ENCODE measurements at places on chromosomes 5 and 9.

GRCh38 chr5:72234265-72234700 is 85.8 kb downstream of the MRPS27 start:
- DNase-seq, result peak; percentile 55

DNA sequence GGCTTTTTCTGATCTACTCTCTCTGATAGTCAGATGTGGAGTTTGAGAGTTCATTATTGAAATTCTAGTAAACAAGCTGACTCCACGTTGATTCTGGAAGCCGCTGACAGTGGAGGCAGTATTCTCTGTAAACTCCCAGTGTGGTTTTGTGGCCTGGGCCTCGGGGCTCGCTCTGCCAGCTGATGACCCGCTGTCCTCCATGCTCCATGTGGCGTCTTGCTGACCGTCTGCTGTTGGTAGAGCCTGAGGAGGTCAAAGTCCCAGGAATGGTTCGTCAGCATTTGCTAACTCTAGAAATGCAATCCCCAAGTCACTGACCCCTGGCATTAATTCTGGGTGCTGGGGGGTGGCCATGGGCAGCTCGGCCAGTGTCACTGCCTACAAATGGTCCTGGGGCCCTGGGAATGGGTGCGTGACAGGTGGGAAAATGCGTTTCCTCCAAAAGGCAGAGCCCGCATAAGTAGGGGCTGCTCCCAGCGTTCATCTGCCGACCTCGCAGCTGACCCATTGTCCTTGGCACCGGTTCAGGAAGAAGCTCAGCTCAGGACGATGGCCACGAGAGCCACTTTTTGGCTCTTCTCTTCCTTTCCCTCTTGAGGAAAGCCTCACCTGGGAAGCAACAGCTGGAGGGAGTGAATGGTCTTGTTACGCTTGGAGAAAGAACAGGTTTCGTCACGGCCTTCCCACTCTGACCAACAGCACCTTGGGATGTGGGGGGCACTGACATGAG is 55.1 kb downstream of the MRPL36 start:
- no peak for DNase-seq

GRCh38 chr5:136901-137300 is 44.9 kb downstream of the PLEKHG4B start:
- DNase-seq, result no peak

DNA sequence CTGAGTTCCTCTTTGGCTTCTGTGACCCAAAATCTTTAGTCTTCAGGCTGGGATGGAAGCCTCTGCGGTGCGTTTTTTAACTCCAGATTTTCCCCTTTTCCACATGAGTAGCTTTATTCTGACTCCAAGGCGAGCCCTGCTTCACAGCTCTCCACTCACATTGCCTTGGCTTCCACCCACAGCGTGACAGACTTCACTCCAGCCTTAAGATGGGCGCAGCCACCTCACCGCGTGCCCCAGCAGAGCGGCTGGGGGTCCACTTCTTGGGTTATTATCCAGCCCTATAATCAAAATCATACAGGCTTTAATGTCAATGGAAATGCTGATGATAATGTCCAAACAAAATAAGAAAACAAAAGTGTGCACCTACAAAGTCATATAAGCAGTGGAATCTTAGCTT is 1.2 kb downstream of the EXOC3 start:
- DNase-seq, result no peak

DNA sequence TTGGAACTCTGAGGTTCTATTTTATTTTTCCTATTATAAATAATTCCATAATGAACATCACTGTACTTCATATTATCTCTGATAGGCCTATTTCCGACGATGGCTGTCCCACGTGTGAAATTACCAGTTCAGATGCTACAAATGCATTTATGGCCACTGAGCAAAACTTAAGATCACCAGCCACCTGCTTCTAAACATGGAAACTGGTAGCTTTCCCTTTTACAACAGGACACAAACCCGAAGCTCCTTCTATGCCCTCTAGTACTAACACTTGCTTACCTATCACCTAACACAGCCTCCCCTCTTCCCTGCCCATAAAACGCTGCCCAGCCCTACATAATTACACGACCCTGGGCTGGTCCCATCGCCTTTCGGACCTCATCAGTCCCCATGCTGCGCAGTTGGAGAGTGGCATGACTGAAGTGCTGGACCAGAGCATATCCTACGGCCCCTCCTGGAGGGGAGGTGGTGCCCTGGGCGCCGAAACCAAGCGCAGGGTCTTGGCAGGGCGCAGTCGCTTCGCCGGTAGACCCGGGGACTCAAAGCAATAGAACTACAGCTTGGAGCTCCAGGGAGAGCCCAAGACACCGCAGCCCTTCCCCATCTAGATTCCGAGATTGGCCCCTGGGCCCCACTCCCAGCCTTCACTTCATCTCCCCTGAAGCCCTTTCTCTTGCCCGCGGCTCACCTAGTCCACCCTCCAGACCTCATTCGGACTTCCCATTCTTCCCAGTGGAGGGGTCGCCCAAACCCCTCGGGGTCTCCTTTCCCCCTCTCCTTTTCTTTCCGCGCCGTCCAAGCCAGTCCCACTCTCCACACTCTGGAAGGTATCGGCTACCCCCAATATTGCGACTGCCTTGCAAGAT is 1.0 kb upstream of the SAP30L start:
- DNase-seq, result no peak

GRCh38 chr9:6109986-6110385 is 94.6 kb upstream of the RANBP6 start:
- DNase-seq, result no peak

DNA sequence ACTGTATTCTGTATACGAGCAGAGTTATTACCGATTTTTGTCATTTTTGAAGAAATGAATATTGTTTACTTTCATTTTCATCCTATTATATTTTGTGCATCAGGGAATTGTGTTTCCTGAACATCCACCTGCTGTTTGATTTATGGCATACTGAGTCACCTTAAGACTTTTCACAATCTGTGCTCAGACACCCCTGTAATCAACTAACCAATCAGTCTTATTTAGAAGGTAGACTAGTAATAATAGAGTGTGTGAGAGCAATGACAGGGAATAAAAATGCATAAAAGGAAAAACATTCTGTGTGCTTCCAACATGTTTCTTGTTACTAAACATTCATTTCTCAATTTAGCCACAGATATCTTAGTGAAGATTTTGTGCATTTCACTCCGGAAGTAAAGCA is 1413.6 kb upstream of the ACO1 start:
- no peak for DNase-seq

- peak; percentile 54 for DNase-seq
Observed at GRCh38 chr9:87714819-87715218, 11.1 kb upstream of the CTSL start.

DNA sequence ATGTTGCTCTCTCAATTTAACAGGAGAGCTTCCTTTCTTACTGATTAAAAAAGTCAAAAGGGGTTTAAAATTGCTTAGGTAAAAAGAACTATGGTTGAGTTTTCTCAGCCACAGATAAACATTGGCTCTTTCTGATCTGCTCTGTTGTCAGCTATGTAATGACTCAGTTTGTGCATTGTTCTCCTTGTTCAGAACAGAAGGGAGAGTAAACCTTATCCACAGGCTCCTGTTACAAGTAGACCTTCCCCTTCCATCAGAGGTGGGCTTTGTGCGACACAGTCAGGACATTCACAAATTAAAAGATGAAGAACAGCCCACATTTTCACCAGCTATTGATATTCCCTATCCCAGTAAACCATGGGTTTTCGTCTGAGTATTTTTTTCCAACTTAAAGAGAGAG is 236.3 kb upstream of the SEMA6A start:
- no peak for DNase-seq

- no peak for DNase-seq
Observed at GRCh38 chr9:32606811-32607210, 28.7 kb downstream of the TAF1L start.

DNA sequence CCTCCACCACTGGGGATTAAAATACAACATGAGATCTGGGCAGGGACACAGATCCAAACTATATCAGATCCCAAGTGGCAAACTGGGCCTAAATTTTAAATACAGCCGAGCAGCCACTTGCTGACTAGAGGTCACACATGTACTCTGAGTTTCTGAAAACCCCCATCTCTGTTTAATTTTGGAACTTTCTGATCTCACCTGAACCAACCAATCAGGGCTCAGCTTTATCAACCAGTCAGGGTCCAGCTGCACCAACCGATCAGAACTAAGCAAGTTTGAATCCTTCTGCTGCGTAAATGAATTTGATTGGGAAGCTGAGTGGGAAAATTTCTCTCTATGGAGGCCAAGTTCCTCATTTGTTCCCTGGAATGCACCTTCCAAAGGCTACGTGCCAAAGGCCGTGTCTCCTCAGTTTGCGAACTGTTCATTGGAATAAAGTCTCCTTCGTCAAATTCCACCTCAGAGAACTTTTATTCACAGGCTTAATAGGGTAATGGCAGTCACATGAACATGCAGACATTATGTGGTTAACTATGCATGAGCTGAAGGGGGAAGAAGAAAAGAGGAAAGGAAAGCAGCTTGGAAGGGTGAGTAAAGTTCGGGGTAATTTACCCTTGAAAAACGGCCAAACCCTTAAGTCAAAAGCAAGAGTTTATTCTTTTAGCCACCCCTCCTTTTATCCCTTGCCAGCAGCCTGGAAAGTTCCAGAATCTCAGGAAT is 3.7 kb downstream of the CD180 start:
- no peak for DNase-seq

DNA sequence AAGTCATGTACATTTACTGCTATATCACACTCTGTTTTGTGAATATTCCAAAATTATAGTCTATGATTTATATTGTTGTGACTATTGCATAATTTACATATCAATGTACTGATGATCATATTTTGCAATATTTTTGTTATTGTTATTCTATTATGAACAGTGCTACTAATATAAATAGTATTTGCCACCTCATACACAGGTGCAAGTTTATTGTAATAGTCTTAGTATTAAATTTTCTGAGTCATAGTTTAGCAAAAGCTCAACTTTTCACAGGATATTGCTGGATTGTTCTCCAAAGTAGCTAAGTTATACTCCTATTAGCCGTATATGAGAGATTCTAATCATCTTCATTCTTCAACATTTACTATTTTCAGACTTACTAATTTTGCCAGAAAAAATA is 124.7 kb downstream of the TMC1 start:
- no peak for DNase-seq

DNA sequence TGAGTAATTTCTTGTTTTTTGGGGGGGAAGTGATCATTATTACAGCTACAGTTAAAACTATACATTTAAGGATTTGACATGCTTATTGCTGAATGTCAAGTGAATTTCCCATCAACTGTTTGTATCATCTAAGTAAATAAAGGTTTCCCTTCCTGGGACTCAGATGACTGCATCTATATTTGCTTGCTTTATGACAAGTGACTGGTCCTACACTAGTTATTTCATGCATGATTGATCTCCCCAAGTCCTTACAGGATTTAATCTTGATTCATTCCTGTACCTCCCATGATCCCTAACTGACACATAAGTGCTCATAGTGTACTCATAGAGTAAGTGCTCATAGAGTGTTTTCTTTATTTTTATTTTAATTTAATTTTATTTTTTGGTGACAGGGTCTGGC is 2.8 kb downstream of the TXNDC8 start:
- DNase-seq, result no peak

DNA sequence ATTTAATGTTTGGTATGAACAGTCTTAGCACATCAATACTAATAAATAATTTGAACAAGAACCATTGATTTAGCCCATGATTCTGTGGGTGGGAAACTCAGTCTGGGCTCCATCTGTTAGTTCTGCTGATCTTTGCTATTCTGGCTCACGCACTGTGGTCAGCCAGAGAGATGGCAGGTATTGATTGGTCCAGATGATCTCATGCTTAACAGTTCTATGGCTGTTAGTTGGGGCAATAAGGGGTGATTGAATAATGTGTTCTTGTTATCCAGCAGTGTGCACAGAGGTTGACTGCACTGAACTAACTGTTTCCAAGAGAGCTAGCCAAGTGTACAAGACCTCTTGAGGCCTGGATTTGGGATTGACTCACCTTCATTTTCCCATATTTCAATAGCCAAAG is 824.3 kb downstream of the SEMA5A start:
- no peak for DNase-seq

DNA sequence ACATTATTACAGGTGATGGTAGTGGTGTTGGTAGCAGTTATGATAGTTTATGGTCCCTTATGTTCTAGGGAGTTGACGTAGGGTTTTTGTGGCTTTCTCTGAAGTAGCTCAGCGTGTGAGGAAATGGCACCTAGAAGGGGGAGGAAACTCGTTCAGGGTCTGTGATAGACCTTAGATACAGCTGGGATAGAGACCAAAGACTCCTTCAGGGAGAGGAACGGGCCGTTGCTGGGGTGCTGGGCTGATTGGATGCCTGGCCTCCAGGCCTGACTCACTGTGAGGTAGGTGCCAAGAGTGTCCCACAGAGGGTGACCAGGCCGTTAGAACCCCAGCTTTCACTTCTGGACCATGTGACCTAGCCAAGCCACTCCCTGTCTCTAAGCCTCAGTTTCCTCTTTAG is 96.6 kb downstream of the DAB2IP start:
- no peak for DNase-seq
